ENCODE measurements at places on chromosomes 6 and 20.

GRCh38 chr20:32805721-32806120, 14.0 kb upstream of the MAPRE1 start:
- DNase-seq, result no peak

GRCh38 chr20:45347936-45348778, at the start of gene SDC4:
SDC4 (minus strand) TSS chr20:45348424; CDS start chr20:45348384, 40 bp downstream.
- DNase-seq, result peak; percentile 49

DNA sequence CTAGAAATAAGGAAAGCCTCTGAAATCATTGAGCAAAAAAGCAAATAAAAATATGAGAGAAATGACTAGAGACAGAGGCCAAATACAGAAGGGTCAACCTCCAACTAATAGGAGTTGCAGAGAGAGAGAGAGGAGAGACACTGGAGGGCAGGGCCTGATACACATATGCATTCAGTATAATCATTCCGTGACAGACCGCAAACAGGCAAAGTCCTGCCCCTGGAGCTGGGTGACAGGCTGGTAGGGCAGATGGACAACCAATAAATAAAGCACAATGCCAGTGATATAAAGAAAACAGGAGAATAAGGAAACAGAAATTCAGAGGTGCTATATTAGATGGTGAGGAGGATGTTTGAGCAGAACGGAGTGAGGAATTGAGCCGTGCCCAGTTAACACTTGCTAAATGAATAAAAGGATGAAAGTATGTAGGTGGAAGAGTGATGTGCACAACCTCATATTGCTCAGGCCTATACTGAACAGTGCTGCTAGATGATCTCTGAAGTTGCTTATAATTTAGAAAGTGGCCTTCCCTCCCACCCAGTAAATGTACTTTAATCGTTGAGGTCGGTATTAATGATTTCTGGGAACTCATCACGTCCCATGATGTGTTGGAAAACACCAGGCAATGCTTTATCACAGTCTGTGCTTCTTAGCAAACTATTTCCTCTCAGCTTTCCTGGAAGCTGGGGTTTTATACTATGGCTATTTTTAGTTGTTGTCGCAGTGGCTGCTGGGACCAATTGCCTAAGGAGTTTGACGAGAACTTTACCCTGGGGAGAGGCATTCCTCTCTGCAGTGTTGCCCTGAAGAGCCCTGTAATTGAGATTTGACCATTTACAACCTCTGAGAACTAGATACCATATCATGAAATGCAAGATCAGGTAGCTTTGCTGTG, 37.6 kb upstream of the CLIC5 start:
- no peak for DNase-seq

DNA sequence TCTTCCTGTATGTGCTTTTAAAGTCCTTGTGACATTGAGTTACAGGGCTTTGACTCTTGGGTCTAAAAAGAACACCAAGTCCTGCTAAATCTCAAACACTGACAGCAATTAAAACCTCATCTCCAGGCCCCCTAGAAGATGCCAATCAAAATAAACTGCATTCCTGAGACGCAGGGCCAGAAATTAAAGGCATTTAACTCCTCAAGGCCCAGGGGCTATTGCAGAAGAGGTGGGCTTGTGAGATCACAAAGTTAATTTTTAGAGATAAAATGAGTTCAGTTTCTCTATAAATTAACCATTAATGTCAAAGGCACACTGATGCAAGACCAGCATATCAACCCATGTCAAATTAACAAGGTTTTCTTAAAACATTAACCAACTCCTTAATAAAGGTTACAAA, 145.6 kb upstream of the CARMIL1 start:
- no peak for DNase-seq

- DNase-seq, result no peak
These were observed 88.4 kb downstream of the DHX35 start for GRCh38 chr20:39050555-39050902.

All from activated CD8-positive, alpha-beta memory T cell treated with anti-CD3 and anti-CD28 coated beads for 1 hour (primary cell).